ENCODE measurements at places on chromosomes 3 and 15. TPM values are rescaled to one million over a fixed set of nuclear protein-coding genes. Genes with fewer than 3 reads are reported as not detected.
A peak's percentile ranks its signal among the peaks of the same experiment; 100 is the strongest.

Gene ABI3BP
- 53.3 TPM for total RNA-seq

Gene CPNE4
- 0.79 TPM for total RNA-seq

GRCh38 chr3:43180694-43181093 is 74.8 kb upstream of the POMGNT2 start:
- DNase-seq = no peak

Gene LMAN1L
- 216 TPM for total RNA-seq

Gene CLDN18
- total RNA-seq = 0.37 TPM

DNA sequence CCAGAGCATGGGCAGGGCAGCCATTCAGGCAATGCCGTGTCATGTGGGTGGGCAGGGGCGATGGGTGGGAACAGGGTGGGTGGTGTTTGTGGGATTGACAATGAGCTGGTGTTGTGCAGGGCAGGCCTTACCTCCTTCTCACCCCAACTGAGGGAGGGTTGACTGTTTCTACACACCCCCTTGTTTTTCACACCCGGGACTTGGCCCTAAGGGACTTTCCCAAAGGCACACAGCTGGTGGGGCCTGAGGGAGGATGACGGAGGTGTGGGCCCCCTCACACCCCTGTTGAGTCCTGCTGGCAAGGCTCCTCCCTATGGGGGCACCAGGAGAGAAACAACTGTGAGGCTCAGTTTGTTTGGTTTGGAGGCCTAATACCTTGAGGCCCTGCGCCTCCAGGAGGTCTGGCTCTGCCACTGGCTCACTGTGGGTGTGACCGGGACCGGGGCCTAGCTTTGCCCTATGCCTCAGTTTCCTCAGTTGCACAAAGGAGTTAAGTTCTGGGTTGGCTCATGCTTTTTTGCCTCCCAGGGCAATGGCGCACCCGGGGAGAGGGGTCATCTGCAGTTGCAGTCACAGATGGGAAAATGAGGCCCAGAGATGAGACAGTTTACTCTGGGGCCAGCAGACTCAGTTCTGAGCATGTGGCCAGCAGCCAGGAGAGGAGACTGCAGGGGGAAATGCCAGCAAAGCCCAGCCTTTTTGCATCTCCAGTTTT is 5.1 kb upstream of the DNAH1 start:
- no peak for DNase-seq

GRCh38 chr3:189144645-189145044 is 27.1 kb upstream of the TPRG1 start:
- no peak for DNase-seq

Gene CTXN2
- not detected for total RNA-seq

Gene AADAC
- total RNA-seq = 0.17 TPM

DNA sequence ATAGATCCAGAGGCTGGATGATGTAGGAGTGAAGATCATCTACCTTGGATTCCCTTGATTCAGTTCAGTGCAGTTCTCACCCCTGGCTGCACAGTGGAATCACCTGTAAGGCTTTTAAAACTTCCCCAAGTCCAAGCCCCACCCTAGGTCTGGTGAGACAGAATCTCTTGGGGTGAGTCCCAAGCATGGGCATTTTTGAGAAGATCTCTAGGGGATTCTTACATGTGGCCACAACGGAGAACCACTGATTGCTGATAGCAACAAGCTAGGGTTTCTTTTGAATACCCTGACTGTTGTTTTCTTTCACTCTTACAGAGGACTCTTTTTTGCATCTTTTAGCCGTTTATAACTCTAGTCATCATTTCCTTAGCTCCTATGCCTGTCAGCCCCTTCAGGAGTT is 204.9 kb upstream of the RASGRP1 start:
- no peak for DNase-seq

Gene GP9
- not detected for total RNA-seq

Gene SAMD7
- not detected for total RNA-seq

- DNase-seq = no peak
Observed at GRCh38 chr3:96370637-96371036, 443.8 kb upstream of the EPHA6 start.

- DNase-seq = no peak
Observed at GRCh38 chr3:185420762-185421161, 57.8 kb downstream of the MAP3K13 start.

DNA sequence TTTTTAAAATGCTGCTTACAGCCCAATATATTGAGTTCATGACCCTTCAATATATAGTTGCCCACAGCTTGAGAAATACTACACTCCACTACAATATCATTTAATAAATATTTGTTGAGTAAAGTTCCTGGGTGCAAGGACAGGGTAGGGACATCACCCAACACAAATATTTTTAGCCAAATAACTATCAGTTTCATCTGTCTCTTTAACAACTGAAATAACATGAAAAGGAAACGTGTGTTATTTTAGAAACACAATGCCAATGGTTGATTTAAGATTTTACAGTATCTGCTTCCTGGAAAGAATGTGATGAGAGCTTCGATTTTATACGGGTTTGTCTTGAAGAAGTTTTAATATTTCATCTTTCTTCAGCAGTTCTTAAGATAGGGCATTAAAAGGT is 67.7 kb upstream of the CDV3 start:
- no peak for DNase-seq

Gene COL7A1
- 9.0 TPM for total RNA-seq

GRCh38 chr15:68789534-68790241 is 31.0 kb downstream of the ANP32A start:
- DNase-seq = no peak

DNA sequence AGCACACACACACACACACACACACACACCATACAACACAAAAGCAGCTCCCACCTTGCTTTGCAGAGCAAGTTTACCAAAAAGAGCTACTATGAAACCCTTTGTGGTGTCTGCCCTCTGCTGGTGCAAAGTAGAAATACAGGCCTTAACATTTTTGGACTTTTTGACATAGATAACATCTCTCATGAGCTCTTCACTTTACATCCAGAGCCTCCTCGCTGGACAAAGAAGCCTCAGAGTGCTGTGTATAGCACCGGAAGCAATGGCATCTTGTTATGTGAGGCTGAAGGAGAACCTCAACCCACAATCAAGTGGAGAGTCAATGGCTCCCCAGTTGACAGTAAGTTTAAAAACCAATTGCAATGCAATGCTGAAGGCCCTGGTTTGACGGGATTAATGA is 157.9 kb downstream of the CHL1 start:
- no peak for DNase-seq

DNA sequence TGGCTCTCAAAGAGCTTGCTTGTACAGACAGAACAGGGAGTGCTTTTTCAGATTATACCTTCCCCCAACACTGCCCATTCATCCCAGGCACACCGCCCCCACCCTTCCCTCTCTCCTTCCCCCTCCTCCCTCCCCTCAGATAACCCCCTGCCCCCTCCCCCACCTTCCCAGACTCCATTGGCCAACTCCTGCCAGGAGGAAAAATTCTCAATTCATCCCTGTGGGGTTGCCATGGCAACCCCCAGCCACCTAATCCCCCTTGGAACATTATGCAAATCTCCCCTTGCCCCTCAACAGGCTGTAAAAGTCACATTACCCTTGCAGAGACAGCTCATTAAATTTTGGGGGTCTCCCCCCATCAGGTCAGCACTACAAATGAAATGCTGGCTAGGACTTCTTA is 14.3 kb downstream of the TLE3 start:
- DNase-seq = no peak

GRCh38 chr3:159724627-159725026 is 264.0 kb upstream of the IL12A start:
- no peak for DNase-seq

Gene RLBP1
- not detected for total RNA-seq

GRCh38 chr3:13079051-13079450 is 5.8 kb upstream of the IQSEC1 start:
- DNase-seq = peak; percentile 39
